ENCODE measurements at places on chromosomes 2 and 18.

- DNase-seq: no peak
Observed at GRCh38 chr2:210442457-210442856, 34.1 kb downstream of the LANCL1 start.

GRCh38 chr2:239865059-239865639 lies 160.0 kb downstream of the NDUFA10 start:
- DNase-seq: no peak

- DNase-seq: no peak
Observed at GRCh38 chr2:173159791-173160463, 84.3 kb downstream of the MAP3K20 start.

DNA sequence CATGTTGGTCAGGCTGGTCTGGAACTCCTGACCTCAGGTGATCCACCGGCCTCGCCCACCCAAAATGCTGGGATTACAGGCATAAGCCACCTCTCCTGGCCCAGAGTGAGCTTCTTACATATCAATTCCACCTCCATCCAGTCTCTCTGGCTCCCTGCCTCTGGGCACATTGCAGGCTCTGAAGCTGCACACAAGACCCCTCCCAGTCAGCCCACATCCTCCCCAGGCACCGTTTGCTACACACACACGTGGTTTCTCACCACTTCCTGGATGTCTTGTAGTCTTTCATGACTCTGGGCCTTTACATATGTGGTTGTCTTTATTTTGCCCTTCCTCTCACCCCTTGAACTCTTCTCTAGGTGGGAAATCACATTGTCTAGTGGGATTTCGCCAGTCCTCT lies 64.0 kb upstream of the CABLES1 start:
- DNase-seq: no peak

DNA sequence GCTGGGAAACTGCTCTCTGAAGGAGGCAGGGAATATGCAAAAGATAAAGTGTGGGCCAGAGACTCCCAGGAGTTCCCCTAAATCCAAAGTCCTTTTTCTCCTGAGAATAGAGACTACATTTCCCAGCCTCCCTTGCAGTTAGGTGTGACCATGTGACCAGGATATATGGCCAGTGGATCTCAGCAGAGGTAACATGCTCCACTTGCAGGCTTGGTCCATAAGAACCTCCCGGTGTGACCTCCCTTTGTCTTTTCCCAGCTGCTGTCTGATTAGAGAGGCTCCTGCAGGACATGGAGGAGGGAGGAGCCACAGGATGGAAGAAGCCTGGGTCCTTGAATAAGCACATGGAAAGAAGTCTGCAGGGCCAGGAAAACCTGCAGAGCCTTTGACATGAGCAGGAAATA lies 76.2 kb downstream of the TGFA start:
- no peak for DNase-seq

- DNase-seq: no peak
Observed at GRCh38 chr2:44960871-44961270, 19.4 kb downstream of the SIX3 start.

DNA sequence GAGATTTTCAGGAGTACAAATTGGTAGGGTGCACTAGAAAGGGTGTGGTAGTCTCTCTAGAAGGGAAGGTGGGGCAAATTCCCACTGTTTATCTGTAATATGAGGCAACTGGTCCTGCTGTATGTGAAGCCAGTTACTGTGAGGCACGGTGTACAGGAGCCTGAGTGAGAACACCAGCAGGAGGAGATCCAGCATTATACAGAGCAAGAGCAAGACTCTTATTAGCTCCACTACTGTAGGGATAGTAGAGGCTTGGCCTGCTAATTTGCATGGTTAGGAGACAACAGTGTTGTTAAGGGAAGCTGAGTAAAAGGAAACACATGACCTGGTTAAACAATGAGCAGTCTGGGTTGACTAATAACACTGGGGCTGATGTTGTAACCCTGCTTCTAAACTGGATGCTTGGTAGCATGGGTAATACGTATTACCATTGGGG lies 76.3 kb upstream of the WDSUB1 start:
- DNase-seq: no peak

Measured in amygdala (tissue), 56 donors.